ENCODE measurements at places on chromosomes 2 and 18.

DNA sequence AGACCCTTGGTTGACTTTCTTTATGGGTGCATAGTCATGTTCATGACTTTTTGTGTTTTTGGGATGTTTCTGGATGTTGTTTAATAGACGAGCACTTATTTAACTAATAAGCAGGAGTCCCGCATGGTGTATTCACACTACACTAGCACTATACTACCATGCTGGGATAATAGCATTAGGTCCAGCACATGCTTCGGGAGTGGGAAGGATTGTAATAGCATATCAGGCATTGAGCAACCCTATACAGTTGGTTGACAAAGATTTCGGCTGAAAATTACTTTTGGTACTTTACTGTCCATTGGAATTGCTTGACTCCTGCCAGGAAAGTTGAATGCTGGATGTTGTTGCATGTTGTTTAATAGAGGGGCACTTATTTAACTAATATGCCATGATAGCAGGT lies 2.8 kb downstream of the SH3RF3 start:
- DNase-seq: no peak

DNA sequence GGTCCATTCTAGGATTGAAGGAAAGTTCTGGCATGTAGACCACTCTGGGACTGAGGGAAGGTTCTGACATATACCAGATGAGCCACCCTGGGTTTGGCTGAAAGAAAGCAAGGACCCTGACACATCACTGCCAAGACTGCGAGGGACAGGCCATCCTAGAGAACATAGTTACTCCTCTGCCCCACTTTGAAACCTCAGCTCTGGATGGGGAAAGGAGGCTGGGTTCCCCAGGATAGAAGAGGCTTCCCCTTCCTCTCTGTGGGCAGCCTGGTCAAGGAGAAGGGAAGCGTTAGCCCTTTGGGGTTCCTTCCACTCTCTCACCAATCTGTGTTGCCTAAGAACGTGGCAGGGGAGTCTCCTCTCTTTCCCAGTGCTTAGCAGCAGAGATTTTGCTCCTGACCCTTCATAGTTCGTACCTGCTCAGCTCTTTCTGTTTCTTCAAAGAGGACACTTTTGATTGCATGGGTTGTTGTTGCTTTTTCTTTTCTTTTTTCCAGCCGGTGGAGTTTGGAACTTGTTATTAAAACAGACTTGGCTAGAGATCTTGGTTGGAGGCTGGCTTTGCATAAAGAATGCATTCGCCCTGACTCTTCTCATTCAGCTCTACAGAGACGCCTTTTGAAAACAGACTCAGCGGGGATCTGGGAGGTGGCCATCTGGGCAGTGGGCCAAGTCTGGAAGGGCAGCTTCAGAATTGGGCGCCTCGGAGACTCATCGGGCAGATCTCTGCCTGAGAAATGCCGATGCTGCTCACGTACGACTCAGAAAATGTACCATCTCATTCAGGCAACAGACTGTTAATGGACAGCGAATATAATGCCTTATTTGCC lies 166.1 kb downstream of the CLIP4 start:
- no peak for DNase-seq

- DNase-seq: no peak
These were observed 55.9 kb upstream of the ATL2 start for GRCh38 chr2:38432820-38433606.

GRCh38 chr2:19349911-19350677 lies 8.3 kb downstream of the OSR1 start:
- peak; percentile 44 for DNase-seq

- DNase-seq: no peak
These were observed 1781.3 kb upstream of the CELF4 start for GRCh38 chr18:39346916-39347315.

DNA sequence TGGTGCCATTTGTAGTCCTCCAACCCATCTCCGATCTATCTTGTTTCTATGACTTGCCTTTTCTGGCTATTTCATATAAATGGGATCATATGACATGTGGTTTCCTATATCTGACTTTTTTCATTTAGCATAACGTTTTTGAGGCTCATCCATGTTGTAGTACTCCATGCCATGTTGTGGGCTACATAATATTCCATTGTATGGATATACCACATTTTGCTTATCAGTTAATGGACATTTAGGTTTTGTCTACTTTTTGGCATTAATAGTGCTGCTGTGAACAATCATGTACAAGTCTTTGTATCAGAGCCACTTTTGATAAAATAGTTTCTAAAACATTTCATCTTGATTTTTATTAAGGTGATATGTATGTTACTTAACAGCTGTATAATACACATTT lies 7.4 kb downstream of the CEBPZOS start:
- DNase-seq: no peak

DNA sequence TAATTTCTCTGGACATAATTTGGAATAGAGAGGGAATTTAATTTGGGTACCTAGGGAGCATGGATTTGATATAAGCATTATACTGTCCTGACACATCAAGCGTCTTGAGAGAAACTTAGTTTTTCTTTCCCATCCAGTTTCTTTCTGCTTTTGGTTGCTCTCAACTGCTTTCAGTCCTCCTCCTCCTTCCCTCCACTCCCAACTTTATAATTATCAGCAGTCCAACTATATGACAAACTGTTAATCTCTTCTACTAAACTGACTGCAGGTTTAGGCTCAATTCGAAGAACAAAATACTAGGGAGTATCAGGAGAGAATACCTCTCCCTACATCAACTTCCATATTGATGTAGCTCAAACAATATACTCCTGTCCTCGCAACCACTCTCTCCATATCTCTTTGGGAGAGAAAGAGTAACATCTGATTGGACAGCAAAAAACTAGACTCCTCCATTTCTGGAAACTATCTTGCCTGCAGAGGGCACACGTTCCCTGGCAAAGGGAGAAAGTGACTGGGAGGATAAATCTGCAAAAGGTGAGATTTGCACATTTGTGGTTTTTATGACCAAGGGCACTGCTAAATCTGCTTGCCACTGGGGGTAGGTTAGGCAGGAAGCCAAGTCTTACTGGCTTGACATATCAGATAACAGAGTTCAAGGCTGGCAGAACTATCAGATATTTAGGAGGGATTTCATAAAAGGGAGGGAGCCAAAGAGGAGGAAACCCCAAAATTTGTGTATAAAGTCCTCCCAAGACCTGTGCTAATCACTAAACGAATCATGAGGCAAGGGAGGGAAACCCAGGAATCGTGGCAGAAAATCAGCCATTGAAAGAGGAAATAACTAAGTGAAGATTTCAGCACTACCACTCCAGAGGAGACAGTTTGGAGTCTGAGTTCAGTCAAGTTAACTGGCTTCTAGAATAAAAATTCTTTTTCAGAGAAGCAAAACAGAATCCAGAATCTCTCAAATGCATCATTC lies 40.0 kb downstream of the ICA1L start:
- DNase-seq: peak; percentile 11

- no peak for DNase-seq
These were observed 29.2 kb downstream of the ZCCHC2 start for GRCh38 chr18:62551972-62552513.

- DNase-seq: no peak
These were observed 213.2 kb downstream of the NDUFA10 start for GRCh38 chr2:239811806-239812560.

- DNase-seq: no peak
These were observed 65.2 kb downstream of the PLCL1 start for GRCh38 chr2:197869501-197870111.

DNA sequence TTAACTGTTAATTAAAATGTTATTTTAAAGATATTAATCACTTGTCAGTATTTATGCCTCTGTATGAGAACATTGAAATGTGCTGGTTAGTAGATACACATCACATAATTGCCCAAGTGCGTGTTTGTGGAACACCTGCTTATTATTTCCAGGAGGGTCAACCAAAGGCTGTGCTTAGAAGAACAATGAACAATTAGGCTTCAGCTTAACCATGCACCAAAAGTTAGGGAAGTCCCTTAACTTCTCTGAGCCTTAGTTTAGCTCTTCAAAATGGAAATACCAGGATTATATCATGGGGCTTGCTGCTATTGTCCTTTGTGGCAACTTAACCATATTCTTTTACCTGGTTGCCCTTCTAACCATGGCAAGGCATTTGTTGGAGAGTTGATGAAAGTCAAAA lies 43.0 kb upstream of the PLA2R1 start:
- DNase-seq: no peak

DNA sequence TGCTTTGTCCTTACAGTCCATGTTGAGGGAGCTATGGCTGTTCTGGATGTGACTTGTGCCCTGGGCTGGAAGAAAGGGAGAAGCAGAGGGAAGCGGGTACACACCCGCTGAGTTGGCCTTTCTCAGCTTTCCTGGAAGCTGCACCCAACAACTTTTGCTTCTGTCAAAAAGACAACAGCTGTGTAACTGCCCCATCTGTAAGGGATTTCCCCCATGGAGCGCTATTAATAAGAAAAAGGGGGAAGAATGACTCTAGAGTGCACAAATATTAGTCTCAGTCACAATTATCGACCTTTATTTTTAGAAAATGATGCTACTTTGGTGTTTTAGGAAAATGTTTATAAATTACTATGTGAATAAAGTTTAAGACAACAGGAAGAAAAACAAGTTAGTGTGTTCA lies 368.3 kb downstream of the RAD51AP2 start:
- no peak for DNase-seq

- DNase-seq: no peak
These were observed 6.2 kb downstream of the SEPTIN2 start for GRCh38 chr2:241321886-241322285.

DNA sequence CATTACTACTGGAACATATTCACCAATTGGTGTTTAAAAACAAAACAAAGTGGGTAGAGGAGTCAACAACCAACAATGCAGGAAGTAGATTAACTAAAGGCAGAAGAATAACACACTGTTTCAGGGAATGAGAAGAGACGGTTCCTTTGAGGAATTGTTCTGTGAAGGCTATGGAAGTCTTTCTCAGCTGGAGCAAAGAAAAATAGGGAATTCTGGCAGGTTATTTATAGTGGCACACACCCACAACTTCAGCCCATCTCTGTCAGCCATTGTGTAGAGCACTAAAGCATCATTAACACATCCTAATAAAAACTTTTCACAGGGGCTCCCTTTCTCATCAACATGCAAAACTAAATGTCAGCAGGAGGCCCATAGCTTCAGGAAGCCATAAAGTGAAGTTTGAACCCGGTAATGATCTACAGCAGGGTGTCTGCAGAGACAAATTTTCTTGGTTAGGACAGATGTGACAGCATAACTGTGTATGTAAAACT lies 113.6 kb downstream of the CDH2 start:
- DNase-seq: no peak

DNA sequence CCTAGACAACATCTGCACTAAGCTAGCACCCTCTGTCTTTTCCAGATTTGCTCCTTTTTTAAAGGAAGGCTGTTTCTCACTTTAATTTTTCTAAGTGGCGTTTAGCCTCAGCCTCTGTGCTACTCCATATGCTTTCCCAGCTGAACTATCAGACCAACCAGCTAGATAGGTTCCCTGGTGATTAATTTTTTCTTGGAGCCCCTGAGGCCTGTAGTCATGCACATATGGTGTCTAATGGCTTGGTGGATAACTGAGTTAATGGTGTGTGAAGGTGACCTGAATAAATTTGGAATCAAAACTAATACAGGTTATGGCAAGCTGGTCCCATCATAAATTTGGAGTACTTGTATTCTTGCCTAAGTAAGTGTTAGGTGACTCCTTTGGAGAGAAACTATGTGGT lies 135.5 kb downstream of the MGAT5 start:
- no peak for DNase-seq

DNA sequence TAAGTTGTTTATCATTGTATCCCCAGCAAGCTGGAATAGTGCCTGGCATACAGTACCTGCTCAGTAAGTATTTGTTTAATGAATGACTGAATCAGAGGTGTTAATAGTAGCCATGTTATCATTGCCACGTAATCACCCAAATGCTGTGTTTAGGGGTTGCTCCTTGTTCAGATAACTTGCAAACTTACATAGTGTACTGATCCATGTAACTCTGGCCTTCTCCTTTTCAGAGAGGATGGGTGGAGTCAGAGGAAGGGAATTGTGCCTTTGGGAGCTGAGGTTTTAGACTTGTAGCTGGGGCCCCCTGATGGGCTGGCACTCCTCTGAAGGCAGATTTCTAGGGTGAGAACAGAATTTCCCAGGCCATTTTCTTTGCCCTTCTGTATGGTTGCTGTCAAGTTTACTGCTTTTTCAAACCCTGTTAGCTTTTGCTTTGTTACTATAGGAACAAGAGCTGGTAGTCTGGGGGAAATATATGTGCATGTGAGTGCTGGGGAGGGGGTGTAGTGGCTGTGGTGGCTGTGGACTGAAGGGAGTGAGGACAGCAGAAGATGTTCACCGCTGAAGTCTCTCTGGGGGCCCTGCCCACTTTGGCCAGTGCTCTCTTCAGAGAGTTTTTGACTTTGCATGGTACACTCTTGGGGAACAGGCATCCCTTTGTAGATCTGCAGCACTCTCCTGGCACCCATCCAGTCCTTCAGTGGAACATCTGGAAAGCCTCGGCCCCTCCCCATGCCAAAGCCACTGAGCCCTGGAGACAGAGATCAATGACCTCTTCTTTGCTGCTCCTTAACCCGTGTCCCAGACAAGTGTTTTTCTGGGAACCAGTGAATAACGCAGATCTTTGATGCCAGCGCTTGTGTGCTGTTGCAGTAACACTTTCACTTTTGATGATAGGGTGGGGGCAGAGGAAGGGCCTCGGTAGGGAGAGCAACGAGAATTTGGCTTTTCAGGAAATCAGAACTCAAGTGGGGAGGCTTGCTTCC lies 209.0 kb downstream of the PRKCE start:
- DNase-seq: no peak

- no peak for DNase-seq
These were observed 79.6 kb downstream of the PDE11A start for GRCh38 chr2:177992992-177993391.

DNA sequence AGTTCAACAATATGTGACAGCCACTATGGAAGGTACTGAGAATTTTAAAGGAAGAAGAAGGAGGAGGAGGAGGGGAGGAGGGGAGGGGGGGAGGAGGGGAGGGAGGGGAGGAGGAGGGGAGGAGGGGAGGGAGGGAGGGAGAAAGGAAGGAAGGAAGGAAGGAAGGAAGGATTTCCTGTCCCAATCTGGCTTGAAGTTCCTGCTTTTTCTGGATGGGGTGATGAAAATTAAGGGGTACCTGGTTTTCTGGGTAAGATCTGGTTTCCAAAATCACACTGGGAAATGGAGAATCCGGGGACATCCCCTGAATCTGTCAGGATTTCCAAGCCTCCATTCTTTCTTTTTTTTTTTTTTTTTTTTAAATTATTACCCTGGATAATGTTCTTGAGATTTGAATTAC lies 271.8 kb downstream of the MTX2 start:
- DNase-seq: no peak

DNA sequence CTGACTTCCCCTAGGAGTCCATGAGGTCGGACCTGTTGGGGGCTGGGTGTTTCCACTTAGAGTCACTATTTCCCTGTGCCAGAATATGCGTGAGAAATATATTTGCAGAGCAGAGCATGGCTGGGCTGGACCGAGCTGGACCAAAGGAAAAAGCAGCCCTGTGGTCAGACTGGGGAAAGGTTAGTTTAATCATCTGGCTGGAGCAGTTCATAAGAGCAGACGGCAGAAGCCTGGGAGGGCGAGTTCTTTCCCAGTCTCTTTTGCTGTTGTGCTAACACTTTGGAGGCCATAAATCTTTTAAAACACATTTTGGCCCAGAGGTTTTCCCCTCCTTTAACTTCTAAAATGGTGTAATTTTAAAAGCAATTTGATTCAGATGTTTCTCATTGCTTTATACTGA lies 66.5 kb downstream of the GLI2 start:
- DNase-seq: no peak
